Brain pericyte (primary cell): ENCODE measurements at places on chromosomes 3 and 15.
A peak's percentile ranks its signal among the peaks of the same experiment; 100 is the strongest.

DNA sequence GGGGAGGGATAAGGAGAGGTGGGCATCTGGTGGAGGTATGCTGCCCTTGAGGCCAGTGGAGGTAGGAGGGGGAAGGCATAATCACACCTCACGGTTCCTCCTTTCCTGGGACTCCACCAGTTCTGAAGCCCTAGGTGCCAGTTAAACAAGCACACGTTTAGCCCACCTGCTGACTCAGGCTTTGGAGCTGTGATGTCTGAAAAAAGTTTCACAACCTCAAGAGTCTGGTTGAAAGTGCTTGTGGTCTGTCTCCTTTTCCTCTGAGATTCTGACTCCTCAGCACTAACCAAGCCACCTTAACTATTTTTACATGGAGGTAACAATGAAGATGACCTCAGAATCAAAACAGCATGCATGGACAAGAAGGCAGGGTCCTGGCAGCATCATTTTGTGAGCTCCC, 23.0 kb downstream of the HPS3 start:
- no peak for DNase-seq

DNA sequence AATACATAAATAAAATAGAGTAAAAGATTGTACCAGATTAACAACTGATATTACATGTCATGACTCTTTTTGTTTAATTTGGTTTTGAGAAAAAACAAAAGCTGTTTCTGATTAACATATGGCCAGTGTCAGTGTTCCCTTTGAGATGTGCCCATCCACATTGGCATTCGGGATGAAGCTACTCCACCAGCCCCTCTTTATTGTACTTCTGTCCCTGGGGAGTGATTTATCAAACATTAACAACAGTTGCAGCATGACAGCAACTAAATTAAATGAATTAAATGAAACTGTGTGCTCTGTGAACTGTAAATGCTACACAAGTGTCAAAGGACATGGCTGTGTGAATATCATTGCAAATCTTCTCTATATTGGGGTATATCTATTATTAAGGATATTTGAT, 25.9 kb upstream of the MTMR10 start:
- DNase-seq: no peak

DNA sequence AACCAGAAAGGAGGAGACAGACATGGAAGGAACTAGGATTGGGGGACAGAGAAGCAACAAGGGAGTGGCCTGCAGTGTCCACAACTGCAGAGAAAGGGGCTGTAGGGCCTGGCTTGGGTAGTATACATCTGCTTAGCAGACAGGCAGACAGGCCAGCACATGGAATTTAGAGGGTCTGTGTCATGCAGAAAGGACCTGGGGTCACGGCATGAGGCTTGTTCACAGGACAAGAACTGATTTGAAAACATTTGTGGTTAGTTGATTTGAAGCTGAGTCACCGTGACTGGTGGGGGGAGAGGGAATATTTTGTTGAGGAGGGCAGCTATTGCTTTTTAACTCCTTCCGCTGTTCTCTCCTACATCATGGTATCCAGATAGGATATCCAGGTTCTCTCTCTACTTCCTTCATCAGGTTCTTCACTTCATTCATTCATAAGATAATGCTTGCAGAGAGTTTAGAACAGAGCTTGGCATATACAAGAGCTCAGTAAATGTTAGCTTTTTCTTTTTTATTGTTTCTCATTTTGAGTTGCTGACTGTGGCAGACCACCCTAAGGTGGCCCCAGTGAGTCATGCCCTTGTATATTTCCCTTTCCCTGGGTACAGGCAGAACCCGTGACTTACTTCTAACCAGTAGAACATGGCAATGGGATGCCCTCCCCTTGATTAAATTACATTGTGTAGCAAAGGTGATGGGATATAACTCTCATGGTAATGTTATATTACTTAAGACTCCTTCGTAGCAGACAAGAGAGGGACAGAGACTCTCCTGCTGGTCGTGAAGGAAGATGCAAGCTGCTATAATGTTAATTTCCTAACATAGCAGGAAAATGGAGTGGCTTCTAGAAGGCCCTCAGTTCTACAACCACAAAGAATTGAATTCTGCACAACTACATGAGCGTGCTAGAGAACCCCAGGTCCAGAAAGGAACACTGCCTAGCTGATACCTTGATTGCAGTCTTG, 95.0 kb upstream of the NMNAT3 start:
- peak; percentile 75 for DNase-seq

GRCh38 chr3:114848643-114849350, 298.3 kb downstream of the ZBTB20 start:
- DNase-seq: no peak

GRCh38 chr3:71647751-71648150, 64.2 kb upstream of the FOXP1 start:
- no peak for DNase-seq

DNA sequence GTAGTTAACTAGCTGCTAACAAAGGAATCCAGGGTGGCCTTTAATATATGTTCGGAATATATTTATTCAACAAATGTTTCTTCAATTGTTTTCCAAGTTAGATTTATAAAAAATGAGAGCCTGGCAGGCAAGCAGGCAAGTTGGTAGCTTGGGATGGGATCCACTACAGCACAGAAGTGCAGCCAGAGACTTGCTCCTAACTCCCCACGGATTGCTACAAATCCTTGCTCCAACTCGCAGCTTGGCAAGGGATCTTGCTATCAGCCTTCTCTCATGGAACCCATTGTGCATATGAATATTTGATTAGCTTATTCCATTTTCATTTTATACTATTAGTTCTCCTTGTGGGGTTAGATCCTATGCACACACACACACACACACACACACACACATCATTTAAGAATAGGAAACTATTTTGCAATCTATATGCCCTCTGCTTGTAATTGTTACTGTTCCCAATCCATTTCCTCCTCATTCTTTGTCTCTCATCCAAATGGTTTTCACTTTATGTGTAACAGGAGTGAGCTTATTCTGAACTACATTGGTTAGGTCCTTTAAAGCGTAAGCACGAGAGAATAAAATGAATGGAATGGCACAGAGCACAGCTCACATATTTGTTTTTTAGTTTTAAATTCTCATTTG, 505.6 kb downstream of the LPP start:
- no peak for DNase-seq

DNA sequence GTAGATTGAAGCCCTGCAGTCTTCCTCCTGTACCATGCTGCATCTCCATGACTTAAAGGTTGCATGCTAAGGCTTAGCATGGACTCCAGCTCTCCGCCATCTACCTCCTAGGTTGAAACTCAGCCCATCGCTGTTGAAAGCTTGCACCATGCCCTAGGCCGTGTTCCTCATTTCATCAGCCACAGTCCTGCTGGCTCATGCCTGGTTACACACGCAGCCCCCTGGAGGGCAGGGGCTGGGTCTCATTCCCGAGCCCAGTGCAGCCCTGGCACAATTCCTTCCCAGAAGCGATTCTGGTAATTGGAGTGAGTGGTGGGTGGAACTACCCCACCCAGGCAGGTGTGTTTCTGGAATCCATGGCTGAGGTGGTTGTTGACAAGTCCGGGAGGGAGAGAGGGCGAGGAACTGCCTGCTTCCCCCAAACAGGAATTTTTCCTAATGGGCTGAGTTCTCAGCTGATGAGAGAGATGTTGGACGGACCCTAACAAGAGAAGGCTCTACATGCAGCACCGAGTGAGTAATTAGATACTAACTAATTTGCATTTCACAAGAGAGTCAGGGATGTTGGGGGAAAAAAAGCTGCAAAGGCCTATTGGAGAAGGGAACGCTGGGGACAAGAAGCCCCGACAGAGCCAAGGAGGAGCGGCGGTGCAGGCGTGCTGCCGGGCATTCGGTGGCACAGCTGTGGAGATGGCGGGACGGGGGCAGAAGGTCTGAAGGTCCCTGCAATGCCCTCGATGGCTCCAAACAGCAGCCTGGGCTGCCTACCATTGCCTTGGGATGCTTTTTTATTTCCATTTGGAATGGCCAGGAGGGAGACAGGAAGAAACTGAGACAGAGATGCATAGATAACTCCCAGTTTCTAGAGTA, 92.3 kb upstream of the TLE3 start:
- DNase-seq: no peak

DNA sequence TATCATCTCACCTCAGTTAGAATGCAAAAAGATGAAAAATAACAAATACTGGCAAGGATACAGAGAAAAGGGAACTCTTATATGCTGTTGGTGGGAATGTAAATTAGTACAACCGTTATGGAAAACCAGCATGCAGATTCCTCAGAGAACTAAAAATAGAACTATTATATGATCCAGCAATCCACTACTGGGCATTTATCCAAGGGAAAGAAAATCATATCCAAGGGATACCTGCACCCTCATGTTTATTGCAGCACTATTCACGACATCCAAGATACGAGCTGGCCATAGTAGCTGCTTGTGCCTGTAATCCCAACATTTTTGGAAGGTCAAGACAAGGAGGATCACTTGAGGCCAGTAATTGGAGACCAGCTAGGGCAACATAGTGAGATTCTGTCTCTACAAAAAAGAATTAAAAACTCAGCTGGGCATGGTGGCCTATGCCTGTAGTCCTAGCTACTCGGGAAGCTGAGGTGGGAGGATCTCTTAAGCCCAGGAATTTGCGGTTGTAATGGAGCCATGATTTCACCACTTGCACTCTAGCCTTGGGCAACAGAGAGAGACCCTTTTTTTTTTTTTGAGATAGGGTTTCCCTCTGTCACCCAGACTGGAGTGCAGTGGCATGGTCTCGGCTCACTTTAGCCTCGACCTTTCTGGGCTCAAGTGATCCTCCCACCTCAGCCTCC, 26.6 kb downstream of the USP50 start:
- no peak for DNase-seq

DNA sequence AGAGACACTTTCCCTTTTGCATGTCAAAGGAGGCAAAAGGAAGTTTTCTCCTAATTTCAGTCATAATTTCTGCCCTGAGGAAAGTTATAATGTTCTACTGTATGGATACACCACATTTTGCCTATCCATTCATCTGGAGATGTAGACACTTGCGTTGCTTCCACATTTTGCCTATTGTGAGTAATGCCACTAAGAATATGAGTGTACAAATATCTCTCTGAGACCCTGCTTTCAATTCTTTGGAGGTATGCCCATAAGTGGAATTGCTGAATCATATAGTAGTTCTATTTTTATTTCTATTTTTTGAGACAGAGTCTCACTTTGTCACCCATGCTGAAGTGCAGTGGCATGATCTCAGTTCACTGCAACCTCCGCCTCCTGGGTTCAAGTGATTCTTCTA, 3.6 kb upstream of the CD276 start:
- DNase-seq: no peak

DNA sequence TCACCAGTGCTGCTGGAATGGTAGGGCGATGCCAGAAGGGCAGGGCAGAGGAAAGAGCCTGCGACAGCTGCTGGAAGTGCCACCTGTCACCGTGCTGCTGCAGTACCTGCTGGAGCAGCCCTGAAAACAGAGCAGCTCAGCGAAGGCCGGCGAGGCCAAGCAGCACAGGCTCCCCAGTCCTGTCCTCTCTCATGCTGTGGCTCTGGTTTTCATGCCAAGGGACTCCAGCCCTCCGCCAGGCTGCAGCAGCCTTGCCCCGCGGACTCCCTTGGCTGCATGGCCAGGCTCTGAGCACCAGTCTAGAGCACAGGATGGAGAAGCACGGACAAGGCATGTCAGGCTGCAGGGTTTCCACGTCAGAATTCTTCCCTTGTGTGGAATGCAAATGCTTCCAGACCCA, 43.9 kb downstream of the ADCY5 start:
- DNase-seq: no peak

GRCh38 chr3:101897013-101897412, 47.7 kb downstream of the NFKBIZ start:
- no peak for DNase-seq

- no peak for DNase-seq
Measured at GRCh38 chr15:58556028-58556361, 124.2 kb downstream of the LIPC start.

DNA sequence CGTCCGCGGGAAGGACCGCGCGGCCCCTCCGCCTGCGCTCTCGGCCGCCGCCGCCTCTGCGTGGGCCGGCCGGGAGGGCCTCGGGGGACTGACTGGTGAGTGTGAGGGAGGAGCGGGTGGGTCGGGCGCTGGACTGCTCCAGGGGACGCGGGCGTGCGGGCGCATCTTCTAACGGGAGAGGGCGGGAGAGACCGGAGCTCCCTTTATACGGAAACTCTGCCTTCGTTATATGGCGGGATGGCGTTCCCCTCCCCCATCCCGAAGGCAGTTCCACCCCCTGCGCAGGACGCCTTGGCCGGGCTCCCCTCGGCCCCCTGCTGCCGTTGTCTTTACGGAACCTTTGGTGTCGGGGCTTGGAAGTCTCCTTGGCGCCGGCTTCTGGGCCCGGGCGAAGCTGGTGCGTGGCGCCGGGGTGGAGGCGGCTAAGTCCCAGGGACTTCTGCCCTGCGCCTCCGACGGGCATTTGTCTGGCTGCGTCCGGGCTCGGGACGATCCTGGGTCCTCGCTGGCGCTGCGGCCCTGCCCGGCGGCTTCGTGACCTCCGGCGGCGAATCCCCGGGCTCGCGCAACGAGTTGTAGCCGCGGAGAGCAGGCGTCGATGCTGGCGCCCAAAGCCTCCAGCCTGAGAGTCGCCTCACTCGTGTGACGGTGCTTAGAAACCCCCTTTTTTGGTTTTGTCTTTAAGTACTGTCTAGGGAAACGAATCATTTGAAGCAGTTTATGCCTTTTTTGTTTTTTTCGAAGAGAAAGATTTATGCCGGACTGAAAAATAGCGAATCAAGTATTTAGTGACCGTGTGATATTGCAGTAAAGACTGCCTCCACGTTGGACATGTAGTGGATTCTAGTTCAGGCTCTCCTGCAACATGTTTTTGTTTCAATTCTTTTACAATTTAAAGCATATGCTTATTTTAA, 623 bp downstream of the ZNF639 start:
- DNase-seq: no peak

- no peak for DNase-seq
Measured at GRCh38 chr3:10602769-10603768, 97.7 kb upstream of the ATP2B2 start.

DNA sequence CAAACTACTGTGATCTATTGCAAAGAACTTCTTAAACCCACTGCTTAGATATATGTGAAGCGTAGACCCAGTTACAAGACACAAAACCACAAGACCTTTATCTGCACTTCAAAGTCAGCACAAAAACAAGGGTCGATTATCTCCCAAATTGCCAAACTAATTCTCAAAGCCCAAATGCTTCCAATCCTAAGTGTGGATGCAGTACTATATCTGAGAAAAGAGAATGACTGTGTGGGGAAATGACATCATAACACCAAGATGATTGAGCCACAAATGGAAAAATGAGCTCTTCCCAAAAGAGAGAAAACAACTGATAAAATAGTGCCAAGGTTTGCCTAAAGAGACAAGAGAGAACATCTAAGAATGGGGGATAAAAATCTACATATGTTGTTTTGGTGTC, 86.2 kb downstream of the MEIS2 start:
- no peak for DNase-seq

DNA sequence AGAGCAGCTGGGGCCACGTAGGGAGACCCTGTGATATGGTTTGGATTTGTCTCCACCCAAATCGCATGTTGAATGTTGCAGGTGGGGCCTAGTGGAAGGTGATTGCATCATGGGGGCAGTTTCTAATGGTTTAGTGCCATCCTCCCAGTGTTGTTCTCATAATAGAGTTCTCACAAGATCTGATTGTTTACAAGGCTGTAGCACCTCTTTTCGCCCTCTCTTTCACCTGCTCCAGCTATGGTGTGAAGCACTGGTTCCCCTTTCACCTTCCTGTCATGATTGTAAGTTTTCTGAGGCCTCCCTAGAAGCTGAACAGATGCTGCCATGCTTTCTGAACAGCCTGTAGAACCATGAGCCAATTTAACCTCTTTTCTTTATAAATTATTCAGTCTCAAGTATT, 198.9 kb upstream of the CBLB start:
- DNase-seq: no peak

- no peak for DNase-seq
Measured at GRCh38 chr3:52029053-52029452, 27.3 kb downstream of the DUSP7 start.

- no peak for DNase-seq
Measured at GRCh38 chr15:87739081-87739480, 517.5 kb downstream of the NTRK3 start.
